ENCODE measurements at places on chromosomes 3 and 15. TPM values are rescaled to one million over a fixed set of nuclear protein-coding genes. Genes with fewer than 3 reads are reported as not detected.

SEMA3B gene
- total RNA-seq: 3.3 TPM

DNA sequence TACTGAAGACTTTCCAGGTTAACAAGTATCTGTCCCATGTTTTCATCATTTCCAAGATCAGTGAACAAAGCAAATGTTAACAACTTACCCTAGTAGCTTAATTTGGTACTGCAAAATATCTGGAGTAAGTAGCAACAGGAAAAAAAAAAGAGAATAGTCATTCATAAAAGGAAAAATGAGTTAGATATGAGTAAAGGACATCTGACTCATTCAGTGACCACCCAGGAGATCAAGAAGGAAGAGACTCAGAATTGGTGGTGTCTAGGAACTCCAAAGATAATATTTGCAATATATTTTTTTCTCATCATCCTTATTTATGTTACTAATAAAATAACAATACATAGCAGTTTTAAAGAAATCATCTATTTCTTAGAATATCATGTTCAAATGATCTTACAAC is 253.8 kb upstream of the COL8A1 start:
- H3K4me1 ChIP-seq: no peaks in the 10 kb centered on the region
- H3K27me3 ChIP-seq: no peaks in the 10 kb centered on the region
- no peak overlapping the region for H3K27ac ChIP-seq
- DNase-seq: no peak
- no peaks in the 10 kb centered on the region for H3K36me3 ChIP-seq

- no peaks in the 10 kb centered on the region for H3K27me3 ChIP-seq
- no peak overlapping the region for H3K4me3 ChIP-seq
- H3K4me1 ChIP-seq: no peaks in the 10 kb centered on the region
- no peak for DNase-seq
- H3K36me3 ChIP-seq: peaks cover 3% of the 10 kb centered on the region
These were observed 202.5 kb downstream of the MEIS2 start for GRCh38 chr15:36897834-36898233.

DIS3L gene
- total RNA-seq: 138 TPM

DNA sequence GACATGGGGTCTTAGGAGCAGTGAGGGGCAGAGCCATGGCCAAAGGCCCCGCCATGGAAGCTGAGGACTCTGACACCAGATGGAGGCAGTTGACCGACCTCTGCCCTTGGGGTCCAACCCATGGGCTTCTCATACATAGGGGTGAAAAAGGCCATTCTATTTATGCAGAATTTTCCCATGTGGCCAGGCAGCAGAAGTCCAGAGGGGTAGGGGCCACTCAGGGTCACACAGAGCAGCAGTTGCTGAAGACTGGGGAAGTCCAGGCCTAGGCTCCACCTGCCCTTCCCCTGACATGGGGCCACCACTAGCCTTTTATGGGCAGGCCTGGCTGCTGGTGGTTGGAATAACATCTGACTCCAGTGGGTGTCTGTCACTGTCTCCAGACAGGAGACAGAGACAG is 6.4 kb downstream of the PRSS50 start:
- H3K4me1 ChIP-seq: no peaks in the 10 kb centered on the region
- DNase-seq: no peak

Measured in SJCRH30 (cell line).